Heart left ventricle (tissue), 16 donors: ENCODE measurements at places on chromosomes 11 and 22. TPM values are rescaled to one million over a fixed set of nuclear protein-coding genes. Genes with fewer than 3 reads are reported as not detected.

DNA sequence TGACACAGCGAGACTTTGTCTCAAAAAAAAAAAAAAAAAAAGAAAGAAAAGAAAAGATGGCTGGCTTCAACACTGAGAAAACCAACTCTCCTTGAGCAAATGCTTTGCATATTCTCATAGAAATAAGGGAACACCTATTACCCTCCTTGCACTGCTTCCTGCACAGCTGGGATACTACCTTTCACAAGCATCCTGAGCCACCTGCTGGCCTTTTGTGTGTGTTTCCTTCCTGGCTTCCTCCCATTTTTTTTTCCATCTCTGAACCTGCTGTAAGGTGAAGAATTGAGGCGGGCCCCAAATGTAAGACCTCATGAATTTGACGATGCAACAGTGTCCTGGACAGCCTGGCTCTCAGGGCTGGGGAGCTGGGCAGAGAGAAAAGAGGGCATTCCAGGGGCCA, 1.9 kb upstream of the RFPL3 start:
- DNase-seq = no peak

Gene RNF215
- 7.0 TPM for polyA plus RNA-seq

DNA sequence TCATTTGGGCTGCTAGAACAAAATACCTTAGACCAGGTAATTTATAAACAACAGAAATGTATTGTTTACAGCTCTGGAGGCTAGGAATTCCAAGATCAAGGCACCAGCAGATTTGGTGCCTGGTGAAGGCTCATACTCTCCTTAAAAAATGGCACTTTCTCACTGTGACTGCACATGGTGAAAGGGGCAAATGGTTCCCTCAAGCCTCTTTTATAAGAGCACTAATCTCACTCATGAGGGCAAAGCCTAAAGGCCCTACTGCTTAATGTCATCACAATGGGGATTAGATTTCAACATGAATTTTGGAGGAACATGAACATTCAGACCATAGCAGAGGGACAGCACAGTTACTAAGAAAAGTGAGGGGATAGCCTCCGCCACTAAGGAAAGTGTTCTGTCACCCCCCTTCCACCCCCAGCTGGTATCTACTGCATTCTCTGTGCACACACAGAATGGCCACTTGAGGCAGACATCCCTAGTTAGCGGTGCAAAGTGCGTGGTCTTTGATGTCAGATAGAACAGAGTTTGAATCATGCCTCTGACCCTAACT, 47.2 kb upstream of the CEP295 start:
- no peak for DNase-seq

DNA sequence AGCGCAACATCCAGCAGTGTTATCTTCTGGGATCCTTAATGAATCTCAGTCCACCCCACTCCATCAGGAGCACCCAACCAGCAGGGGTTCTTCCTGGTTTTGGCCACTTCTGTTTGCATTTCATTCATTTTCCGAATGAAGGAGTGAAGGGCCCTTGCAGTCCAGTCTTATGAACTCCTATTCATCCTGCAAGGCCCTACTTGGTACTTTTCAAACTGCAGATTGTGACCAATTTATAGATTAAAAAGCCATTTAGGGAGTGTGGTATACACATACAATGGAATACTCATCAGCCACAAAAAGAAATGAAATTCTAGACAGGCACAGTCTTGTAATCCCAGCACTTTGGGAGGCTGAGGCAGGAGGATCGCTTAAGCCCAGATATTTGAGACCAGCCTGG, 10.2 kb upstream of the MN1 start:
- no peak for DNase-seq

Gene MRGPRE
- 0.53 TPM for polyA plus RNA-seq

GRCh38 chr11:23893126-23893525, 603.7 kb upstream of the LUZP2 start:
- DNase-seq = no peak

DNA sequence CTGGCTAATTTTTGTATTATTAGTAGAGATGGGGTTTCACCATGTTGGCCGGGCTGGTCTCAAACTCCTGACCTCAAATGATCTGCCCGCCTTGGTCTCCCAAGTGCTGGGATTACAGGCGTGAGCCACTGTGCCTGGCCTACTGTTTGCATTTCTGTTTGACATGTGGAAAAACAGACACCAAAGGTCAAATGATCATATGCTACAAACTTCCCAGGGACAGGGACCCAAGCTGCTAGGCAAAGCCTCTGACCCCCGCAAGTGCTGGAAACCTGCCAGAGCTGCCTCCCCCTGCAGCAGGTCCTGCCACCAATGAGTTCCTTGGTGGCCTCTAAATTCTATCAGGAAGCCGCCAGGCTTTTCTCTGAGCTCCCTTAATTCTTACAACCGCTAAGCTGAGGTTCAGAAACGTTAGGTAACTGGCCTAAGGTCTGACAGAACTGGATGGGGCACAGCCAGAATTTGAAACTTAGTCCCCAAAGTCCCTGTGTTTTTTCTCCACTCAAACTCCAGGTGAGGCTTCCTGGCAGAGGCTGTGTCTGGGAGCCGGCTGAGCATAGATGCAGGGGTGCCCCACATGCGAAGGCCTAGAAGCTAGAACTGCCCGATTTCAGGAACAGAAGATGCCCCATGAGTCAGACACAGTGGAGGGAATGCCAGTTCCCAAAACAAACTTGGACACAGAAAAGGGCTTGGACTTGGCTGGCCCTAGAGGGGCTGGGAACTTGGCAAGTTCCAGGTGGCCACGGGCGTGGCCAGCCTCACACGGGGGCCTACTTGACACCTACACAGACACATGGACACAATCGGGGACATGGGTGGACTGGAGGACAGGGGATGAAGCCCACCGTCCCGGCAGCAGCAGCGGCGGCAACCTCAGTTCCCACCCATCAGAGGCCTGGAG, 7.4 kb downstream of the CSNK1E start:
- no peak for DNase-seq

Gene OR6Q1
- polyA plus RNA-seq = not detected

GRCh38 chr22:25702571-25703167, 39.3 kb upstream of the MYO18B start:
- no peak for DNase-seq

DNA sequence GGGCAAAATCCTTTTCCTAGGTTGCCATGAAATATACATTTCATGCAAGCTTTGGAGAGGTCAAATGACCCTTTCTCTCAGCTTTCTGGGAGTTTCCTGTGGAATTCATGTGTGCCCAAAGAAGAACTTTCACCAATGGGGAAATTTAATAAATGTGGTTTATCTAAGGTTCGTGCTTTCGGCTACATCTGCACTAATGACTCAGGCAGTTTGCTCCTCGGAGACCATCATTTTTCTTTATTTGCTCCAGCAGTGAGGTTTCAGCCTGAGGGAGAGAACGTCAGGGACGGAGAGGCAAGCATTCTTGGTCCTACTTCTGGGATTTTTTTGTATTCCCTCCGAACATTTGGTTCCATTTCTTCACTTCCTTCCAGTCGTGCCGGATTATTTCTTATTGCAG, 85.2 kb downstream of the FLI1 start:
- DNase-seq = no peak

Gene BLID
- polyA plus RNA-seq = not detected

- no peak for DNase-seq
Observed at GRCh38 chr11:28488336-28488735, 380.1 kb downstream of the METTL15 start.

GRCh38 chr22:44272401-44272771, 40.4 kb downstream of the SHISAL1 start:
- no peak for DNase-seq

Gene PPP6R3
- 23.2 TPM for polyA plus RNA-seq

Gene IL17REL
- polyA plus RNA-seq = not detected

DNA sequence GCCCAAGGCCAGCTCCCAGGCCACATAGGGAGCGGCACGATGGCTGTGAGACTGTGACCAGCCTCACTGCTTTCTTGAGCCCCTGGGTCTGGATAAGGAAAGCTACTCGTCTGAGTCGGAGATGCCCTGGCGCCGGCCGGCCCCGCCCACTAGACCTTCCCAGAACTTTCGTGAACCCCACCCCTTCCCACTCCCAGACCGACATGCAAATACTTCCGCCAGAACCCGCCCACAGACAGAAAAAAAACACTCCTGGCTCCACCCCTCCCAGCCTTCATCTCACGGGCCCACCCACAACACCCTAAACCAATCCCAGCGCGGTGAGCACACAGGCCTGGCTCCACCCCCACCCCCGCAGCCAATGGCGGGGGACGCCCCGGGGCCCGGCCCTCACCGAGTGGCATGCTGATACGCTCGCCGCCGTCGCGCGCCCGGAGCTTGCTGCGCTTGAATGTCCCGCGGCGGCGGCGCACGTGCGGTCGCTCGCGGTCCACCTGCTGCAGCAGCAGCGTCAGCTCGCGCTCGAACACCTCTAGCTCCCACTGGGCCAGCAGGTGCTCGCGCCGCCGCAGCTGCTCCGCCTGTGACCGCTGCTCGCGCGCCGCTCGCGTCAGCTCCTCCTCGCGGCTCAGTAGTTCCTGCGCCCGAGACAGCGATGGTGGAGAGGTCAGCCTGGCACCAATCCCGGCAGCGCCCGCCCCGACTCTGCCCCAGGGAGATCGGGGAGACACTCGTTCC, 7.0 kb downstream of the MAP3K11 start:
- DNase-seq = peak; percentile 96

DNA sequence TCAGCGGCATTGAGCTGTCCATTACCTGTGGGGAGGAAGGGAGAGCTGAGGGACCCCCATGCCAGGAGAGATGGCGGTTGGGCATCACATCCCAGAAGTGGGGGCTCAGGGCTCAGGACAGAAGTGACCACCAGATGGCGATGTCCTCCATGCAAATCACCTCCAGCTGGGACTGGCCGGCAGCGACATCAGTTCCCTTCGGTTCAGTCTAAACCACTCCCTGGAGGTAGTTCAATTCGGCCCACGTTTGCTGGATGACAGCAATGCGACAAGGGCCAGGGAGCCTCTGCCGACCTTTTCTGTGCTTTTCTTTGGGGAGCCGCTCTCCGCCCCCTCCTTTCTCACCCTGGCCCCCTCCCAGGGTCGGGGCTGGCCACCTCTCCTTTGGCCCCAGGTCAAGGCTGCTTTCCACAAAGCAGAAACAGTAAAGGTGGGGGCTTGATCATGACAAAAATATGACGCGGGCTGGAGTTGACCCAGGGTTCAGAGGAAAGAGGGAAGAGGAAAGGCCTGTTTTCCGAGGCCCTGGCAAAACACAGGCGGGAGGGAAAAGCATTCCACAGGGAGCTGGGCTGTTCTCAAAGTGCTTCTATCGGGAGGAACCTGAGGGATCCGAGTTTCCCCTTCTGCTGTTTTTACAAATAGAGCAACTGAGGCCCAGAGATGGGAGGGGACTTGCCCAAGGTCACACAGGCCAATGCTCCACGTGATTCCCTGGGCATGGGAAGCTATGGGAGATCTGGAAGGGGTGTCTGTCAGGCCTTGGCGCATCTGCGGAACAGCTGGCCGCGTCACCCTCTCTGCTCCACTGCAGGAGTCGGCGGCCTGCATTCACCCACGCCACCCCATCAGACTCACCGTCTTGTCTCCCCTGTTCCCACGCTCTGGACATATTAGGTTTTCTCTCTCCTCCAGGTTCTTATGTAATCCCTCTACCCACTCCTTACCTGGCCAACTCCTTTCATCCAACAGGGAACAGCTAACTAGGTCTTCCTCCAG, 54.7 kb downstream of the FBXO7 start:
- peak; percentile 91 for DNase-seq

Gene PANX2
- 0.08 TPM for polyA plus RNA-seq
